Fibroblast of lung (primary cell): ENCODE measurements at places on chromosomes 6 and 20. TPM values are rescaled to one million over a fixed set of nuclear protein-coding genes. Genes with fewer than 3 reads are reported as not detected.

Gene SAPCD1
- 0.26 and 0.50 TPM in 2 replicates for total RNA-seq

Gene GRM4
- total RNA-seq = under 0.01 TPM in 2 replicates

Gene OR2B6
- total RNA-seq = 0.17 TPM in 1 of 2 replicates, not detected in the other

Gene GSTA3
- not detected in 2 replicates for total RNA-seq

Gene TTK
- total RNA-seq = 0.51 and 6.1 TPM in 2 replicates

DNA sequence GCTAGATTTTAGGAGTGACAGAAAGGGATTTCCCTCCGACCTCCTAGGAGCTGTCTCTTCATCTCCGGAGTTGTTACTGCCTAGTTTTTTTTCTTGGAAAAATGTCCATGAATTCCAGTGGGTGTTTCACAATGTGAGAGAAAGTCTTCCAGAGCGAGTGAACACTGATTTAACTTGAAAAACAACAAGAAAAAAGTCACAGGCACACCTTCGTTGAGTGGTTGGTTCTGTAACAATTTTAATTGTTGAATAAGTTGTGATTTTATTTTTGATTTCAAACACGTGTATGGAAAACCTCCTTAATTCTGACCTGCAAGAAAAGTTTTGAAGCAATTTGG, 2.9 kb downstream of the TFAP2C start:
- DNase-seq = no peak

DNA sequence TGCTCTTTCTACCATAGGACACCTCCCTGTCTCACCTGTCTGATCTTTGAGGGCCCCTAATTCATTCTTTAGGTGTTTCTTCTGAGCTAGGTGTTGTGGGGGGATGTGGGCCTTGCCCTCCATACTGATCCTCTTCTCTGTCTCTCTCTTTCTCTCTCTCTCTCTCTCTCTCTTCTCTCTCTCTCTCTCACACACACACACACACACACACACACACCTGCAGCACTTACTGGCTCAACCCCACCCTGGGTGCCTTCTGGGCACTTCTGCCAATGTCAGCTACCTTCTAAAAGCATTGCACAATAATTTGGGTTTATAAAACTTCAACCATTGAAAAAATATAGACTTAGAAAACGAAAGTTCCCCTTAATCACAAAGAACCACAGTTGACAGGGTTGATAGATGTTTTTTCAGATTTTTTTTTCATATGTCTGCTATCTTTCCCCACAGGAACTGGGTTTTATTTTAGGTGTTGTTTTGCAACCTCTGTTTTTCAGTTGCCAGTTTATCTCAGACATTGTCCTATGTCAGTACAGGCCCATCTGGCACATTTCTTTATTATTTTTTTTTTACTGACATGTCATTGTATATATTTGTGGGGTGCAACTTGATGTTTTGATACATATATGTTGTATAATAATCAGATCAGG, 28.1 kb downstream of the PKIG start:
- DNase-seq = no peak

DNA sequence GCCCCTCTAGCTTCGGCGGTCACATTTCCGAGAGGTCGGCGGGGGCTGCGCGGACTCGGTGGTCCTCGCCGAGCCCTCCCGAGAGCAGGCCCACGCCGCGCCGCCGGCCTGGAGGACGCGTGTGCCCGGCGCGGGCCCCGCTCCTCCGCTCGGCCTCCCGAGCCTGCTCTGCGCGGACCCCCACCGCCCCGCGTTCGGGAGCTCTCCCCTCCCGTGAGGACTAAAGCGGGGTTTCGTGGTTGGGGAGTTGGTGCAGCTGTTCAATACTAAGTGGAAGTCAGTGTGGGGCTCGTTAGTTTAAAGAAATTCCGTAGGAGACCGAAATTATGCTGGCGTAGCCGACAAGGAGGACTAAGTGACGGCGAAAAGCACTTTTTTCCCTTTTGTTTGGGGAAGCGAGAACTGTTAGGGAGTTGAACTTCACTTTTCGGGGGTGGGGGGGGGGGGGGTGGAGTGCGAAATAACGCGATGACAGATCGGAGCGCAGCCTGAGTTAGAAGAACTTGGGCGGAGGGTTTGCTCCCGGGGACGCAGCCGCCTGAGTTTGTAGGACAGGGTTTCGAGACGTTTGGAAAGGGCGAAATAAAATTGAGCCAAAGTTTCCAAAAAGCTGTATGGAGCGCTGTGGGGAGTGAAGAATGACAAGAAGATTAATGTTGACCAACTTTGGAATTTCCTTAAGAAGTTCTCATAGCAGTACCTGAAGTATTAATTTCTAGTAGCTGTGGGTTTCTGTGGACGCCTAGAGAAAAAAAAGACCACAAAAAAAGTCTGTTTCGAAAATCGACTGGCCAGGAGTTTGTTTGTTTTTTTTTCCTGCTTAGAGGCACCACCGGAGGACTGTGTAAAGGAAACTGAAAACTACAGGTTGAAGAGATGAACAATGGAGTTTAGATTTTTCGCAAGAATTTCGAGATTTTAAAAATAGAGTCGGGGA, 1.4 kb downstream of the QKI start:
- peak; percentile 66 for DNase-seq

- peak; percentile 63 for DNase-seq
Observed at GRCh38 chr6:118743746-118744145, 92.4 kb upstream of the CEP85L start.

DNA sequence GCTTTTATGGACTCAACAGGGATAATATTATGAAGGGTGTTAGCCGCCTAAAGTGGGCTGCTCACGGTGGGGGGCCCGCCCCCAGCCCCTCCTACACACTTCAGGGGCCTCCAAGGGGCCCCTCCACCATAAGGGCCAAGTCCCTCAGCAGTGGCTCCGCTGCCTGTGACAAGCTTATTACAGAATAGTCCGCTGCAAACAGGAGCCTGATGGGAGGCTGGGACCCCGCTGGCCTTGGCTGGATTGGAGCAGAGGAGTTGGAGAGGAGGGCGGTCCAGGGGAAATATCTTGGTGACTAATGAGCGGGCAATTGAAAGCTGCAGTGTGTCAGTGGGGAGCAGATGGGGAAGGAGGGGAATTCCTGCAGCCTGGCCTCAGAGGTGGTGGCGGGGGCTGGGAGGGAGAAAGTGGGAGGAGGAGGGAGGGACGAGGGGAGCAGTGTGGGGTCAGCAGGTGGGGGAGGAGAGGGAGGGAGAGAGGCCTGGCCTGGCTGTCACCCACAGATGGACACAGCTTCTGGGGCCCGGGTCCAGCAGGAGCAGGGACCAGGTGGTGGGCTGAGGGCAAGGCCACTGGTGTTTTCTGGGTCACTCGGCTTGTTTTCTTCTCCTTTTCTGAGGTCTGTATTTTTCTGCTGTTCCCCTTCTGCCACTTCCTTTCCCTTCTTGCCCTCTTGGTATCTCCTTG, 57.6 kb upstream of the FOXP4 start:
- DNase-seq = peak; percentile 57

GRCh38 chr20:41475503-41475902, 108.9 kb upstream of the EMILIN3 start:
- peak; percentile 30 for DNase-seq
